ENCODE measurements at places on chromosomes 1 and 21.

DNA sequence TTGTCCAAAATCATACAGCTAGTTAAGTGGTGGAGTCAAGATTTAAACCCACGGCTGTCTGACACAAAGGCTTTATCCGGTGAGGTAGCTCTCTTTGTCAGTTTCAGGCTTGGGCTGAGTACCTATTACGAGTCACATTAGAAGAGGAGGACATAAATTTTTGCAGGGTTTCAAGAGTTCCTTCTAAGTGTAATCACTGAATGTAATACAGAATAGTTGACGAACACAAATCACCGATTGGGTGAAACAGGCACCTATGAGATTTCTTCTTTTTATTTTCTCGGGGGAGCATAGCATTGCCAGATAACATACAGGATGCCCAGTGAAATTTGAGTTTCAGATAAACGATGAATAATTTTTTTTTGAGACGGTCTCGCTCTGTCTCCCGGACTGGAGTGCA, 847 bp downstream of the PSMD4 start:
- DNase-seq = no peak

DNA sequence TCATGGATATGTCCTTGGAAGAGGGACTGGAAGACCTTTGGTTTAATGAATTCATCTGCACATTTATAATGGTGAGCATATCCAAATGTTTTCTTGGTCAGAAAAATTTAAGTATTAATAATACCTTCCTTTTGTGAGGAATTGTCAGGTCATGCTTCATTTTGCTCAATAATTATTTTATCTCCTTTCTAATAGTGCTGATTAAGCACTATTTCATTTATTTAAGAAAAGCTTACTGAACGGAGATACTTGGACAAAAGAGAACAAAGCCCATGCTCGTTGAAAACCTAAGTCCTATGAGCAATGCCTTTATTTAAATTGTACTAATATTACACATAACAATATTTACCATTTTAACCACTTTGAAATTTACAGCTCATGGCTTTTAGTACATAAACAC, 281.5 kb downstream of the PDE4B start:
- no peak for DNase-seq

GRCh38 chr1:184854496-184855140, 100.0 kb upstream of the EDEM3 start:
- no peak for DNase-seq

- no peak for DNase-seq
Measured at GRCh38 chr1:24921938-24922662, 8.0 kb downstream of the RUNX3 start.

GRCh38 chr1:115880981-115881672, 40.2 kb upstream of the NHLH2 start:
- DNase-seq = no peak
